ENCODE measurements at places on chromosomes 2 and 18. TPM values are rescaled to one million over a fixed set of nuclear protein-coding genes. Genes with fewer than 3 reads are reported as not detected.

DNA sequence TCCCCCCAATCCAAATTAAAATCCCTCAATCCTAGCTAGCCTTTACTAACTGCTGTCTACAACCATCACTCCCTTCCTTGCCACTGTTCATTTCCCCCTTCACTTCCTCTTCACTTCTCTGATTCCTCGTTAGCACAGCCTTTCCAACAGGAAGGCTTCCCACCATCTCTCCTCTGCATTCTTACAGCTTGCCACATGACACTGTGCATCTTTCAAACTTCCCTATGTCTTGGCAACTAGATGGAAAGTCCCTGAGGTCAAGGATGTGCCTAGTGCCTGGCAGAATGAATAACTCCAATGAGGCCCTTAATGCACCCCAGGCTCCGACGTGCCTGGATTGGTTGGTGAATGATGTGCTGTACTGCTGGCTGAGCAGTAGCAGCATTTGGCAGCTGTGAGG lies 15.2 kb downstream of the SAP130 start:
- H3K27me3 ChIP-seq, result no peaks in the 10 kb centered on the region
- no peak overlapping the region for H3K4me3 ChIP-seq
- H3K36me3 ChIP-seq, result peaks cover 98% of the 10 kb centered on the region
- DNase-seq, result no peak
- no peak overlapping the region for H3K27ac ChIP-seq

- no peak overlapping the region for H3K4me3 ChIP-seq
- DNase-seq, result no peak
- peaks cover 5% of the 10 kb centered on the region for H3K36me3 ChIP-seq
- no peaks in the 10 kb centered on the region for H3K4me1 ChIP-seq
- no peaks in the 10 kb centered on the region for H3K27me3 ChIP-seq
These were observed 31.6 kb downstream of the TWSG1 start for GRCh38 chr18:9366126-9366714.

DNA sequence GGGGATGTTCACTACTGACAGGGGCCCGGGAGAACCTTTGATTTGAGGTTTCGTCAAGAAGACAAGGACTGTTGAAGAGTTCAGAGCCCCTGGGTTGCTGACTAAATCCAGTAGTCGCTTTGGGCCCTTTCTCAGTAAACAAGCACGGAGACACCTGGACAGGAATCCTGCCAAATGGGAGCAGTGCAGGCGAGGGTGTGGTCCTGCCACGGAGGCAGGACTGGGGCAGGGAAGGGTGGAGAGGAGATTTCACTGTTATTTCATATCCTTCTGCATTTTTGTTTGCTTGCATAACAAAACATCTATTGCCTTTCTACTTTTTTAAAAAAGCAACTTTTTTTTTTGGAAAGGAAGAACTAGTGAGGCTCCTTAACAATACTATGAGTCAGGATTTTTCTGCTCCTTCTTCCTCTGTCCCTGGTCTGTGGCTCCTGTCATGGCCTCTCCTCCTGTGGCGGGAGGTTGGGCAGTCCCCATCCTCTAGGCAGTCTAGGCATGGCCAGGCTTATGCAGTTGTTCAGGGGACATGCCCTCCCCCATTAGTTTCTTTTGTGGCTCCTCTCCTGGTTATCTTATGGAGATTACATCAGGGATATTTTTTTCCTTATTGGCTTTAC lies 57.7 kb downstream of the ARHGEF4 start:
- no peaks in the 10 kb centered on the region for H3K36me3 ChIP-seq
- no peak overlapping the region for H3K4me3 ChIP-seq
- no peak overlapping the region for H3K27ac ChIP-seq
- no peaks in the 10 kb centered on the region for H3K27me3 ChIP-seq
- DNase-seq, result no peak
- no peaks in the 10 kb centered on the region for H3K4me1 ChIP-seq

GRCh38 chr2:238785528-238785860 lies 62.4 kb upstream of the TWIST2 start:
- H3K4me1 ChIP-seq, result peaks cover 10% of the 10 kb centered on the region
- no peak overlapping the region for H3K27ac ChIP-seq
- no peak overlapping the region for H3K4me3 ChIP-seq
- H3K27me3 ChIP-seq, result peaks cover 6% of the 10 kb centered on the region
- DNase-seq, result no peak

GRCh38 chr2:237593036-237593435 lies 2.5 kb upstream of the RAB17 start:
- peaks cover 15% of the 10 kb centered on the region for H3K4me1 ChIP-seq
- H3K27ac ChIP-seq, result no peak overlapping the region
- H3K4me3 ChIP-seq, result no peak overlapping the region
- no peaks in the 10 kb centered on the region for H3K36me3 ChIP-seq

DNA sequence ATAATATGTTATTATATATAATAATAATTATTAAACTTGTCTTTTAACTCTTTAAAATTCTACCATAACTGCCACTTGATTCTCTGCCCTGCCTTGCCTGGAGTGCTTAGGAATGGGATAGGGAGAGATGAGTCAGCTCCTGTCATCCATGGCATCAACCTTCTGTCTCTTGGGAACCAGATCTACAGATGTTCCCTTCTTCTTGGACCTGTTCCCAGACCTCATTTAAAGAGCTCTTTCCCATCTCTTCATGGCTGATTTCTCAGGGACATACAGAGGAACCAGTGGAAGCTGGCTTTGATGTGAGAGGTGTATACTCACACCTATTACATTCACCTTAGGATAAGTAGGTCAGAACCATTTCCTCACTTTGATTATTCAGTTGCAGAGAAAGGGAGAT lies 155.3 kb upstream of the MYO3B start:
- no peaks in the 10 kb centered on the region for H3K36me3 ChIP-seq
- no peak overlapping the region for H3K4me3 ChIP-seq
- no peak overlapping the region for H3K27ac ChIP-seq
- no peaks in the 10 kb centered on the region for H3K27me3 ChIP-seq

GRCh38 chr2:231512222-231512621 lies 18.0 kb downstream of the NMUR1 start:
- no peaks in the 10 kb centered on the region for H3K36me3 ChIP-seq
- H3K27ac ChIP-seq, result peak overlapping the region; percentile 99
- no peaks in the 10 kb centered on the region for H3K27me3 ChIP-seq
- H3K4me1 ChIP-seq, result peaks cover 6% of the 10 kb centered on the region
- DNase-seq, result no peak

DNA sequence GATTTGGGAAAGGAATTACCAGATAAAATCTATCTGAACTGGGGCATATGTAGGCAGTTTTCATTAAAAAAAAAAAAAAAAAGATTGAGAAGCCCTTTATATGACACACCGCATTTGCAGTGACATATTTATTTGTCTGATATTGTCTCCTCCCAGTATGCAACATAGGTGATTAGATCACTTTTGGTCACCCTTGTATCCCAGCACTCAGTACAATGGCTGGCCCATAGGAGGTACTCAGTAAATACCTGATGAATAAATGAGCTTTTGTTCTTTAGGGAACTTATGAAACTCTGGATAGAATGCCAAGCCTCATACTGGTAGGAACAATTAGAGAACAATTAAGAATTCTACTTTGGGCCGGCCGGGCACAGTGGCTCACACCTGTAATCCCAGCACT lies 22.8 kb upstream of the E2F6 start:
- H3K4me3 ChIP-seq, result no peak overlapping the region
- peaks cover 9% of the 10 kb centered on the region for H3K4me1 ChIP-seq
- no peaks in the 10 kb centered on the region for H3K27me3 ChIP-seq
- DNase-seq, result no peak
- H3K36me3 ChIP-seq, result no peaks in the 10 kb centered on the region

DNA sequence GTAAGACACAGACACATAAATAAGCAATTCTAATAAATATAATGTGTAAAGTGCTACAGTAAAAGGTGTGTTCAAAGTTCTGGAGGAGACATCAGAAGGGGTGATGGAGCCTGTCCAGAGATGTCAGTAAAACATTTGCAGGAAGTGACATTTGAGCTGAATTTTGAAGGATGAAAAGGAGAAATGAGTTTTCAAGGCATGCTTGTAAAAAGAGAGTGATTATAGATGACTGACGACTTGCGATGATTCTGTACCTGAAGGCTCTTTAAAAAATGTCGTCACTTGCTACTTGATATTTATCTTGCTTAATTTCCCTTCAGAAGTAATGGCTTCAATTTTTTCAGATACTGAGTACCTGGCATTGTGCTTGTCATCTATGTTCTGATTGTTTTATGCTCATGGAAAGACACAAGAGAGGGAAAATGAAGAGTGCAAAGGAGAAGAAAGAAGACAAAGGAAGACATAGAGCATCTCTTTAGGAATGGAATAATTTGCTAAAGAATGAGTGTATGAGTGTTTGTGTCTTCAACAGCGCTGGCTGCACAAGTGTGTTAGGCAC lies 73.9 kb downstream of the PLA2R1 start:
- no peaks in the 10 kb centered on the region for H3K27me3 ChIP-seq
- H3K27ac ChIP-seq, result no peak overlapping the region
- no peak for DNase-seq
- no peak overlapping the region for H3K4me3 ChIP-seq

DNA sequence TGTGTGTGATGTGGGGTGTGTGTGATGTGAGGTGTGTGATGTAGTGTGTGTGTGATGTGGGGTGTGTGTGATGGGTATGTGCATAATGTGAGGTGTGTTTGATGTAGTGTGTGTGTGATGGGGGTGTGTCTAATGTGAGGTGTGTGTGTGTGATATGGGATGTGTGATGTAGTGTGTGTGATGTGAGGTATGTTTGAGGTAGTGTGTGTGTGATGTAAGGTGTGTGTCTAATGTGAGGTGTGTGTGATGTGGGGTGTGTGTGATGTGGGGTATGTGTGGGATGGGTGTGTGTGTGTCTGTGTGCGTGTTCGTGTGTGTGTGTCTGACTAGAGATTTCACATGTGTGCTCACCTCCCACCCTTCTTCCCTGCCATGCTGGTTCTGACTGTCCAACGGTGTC lies 56.3 kb downstream of the TWIST2 start:
- H3K36me3 ChIP-seq, result no peaks in the 10 kb centered on the region
- H3K4me3 ChIP-seq, result no peak overlapping the region
- H3K4me1 ChIP-seq, result no peaks in the 10 kb centered on the region
- H3K27me3 ChIP-seq, result peaks cover 15% of the 10 kb centered on the region
- no peak overlapping the region for H3K27ac ChIP-seq

- DNase-seq, result no peak
- no peak overlapping the region for H3K4me3 ChIP-seq
These were observed 93.4 kb upstream of the SIX2 start for GRCh38 chr2:45102579-45103117.

DNA sequence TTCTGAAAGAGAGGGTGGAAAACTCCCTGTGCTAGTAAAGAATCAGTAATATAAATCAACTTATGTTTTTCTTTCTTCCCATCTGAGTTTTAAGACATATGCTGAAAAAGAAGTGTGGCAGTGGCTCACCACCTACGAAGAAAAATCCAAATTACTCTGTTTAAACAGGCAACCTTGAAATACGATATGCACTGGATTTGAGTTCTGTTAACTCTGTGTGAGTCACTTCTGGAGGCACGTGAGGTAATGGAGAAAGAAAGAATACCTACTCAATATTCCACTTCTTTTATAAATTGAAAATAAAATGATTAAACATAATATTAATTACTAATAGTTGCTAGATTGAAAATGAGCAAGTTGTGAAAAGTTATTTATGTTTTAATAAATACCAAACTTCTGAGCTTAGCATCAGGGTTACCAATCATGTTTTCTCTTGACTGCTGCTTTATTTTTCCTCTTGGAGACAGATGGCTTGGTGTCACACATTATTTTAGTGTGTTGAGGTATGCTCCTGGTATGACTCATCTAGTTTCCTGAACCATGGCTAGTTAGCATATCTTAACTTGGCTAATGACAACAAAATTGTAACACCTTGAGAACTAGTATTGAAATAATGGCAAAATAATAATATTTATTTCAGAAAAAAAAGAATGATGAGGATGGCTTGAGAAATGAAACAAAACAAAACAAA lies 1705.5 kb upstream of the PIK3C3 start:
- H3K27ac ChIP-seq, result no peak overlapping the region
- H3K27me3 ChIP-seq, result no peaks in the 10 kb centered on the region

DNA sequence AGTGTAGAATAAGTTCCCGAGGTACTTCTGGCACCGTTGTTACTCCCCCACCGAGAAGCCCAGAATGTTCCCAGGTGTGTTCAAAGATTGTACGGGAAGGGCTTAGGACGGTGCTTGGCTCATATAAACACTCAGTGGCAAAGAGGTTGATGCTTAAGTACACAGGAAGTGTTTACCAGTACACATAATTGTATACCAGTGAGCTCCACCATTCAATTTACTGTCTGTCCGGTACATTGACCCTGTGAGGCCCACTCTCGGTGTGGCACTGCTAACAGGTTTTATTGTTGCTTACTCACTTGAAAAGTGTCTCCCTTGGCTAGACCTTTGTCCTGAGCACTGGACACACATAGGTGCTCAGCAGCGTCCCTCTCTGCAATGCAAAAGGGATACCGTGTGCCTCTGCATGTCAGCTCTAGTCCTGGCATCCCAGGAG lies 191.0 kb downstream of the NEDD4L start:
- no peak overlapping the region for H3K27ac ChIP-seq
- no peak overlapping the region for H3K4me3 ChIP-seq
- H3K36me3 ChIP-seq, result no peaks in the 10 kb centered on the region
- H3K27me3 ChIP-seq, result no peaks in the 10 kb centered on the region

- no peaks in the 10 kb centered on the region for H3K27me3 ChIP-seq
- H3K4me1 ChIP-seq, result no peaks in the 10 kb centered on the region
- H3K36me3 ChIP-seq, result no peaks in the 10 kb centered on the region
- no peak overlapping the region for H3K4me3 ChIP-seq
- H3K27ac ChIP-seq, result no peak overlapping the region
These were observed 97.0 kb upstream of the PAPOLG start for GRCh38 chr2:60659026-60659425.

DNA sequence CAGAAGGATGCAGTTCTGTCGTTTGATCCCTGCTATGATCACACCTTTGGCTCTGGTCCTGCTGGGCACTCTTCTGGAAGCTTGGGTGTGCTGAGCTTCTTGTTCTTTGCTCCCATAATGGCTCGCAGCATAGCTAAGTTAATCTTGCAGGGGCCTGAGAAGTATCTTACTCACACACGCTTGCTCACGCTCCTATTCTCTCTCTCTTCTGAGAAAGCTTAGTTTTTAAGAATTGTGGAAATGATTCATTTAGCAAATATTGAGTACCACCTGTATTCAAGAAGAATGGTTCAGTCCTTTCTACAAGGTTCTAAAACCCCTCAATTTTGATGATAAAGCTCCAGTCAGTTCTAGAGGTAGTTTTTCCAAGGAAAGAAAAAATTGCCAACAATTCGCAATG lies 40.6 kb downstream of the XRCC5 start:
- no peak overlapping the region for H3K4me3 ChIP-seq
- peaks cover 80% of the 10 kb centered on the region for H3K36me3 ChIP-seq
- DNase-seq, result no peak
- H3K27me3 ChIP-seq, result no peaks in the 10 kb centered on the region
- no peaks in the 10 kb centered on the region for H3K4me1 ChIP-seq

Gene SIX3
- not detected for total RNA-seq

Gene KLHL14
- total RNA-seq, result not detected

Gene TDRD15
- total RNA-seq, result not detected

Gene RNU2-63P
- not detected for total RNA-seq

Gene MROH2A
- total RNA-seq, result not detected

Gene ANKRD53
- total RNA-seq, result 2.0 TPM

Gene DTNA
- total RNA-seq, result 50.6 TPM

Gene VAMP5
- 38.1 TPM for total RNA-seq
